Coronary artery (tissue), 2 donors: ENCODE measurements at places on chromosomes 13 and 19.

DNA sequence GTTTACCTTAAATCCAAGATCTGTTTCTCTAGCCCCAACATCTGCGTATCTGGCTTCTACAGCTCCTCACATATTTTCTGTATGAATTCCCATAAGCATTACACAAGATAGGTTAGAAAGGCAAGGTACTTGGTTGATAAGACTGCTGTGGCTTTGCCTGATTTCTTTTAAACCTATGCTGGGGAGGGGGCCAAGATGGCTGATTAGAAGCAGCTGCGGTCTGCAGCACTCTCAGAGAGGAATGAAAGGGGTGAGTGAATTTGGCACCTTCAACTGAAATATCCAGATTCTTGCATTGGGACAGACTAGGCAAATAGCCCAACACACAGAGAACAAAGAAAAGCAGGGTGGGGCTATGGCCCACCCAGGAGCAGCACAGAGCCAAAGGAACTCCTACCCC lies 12.2 kb upstream of the DLEU7 start:
- DNase-seq, result no peak

GRCh38 chr13:106032441-106032840 lies 503.0 kb downstream of the EFNB2 start:
- DNase-seq, result no peak

- DNase-seq, result no peak
Measured at GRCh38 chr13:79382545-79383275, 23.3 kb downstream of the RBM26 start.

GRCh38 chr13:87887459-87888123 lies 216.4 kb downstream of the SLITRK5 start:
- DNase-seq, result no peak

GRCh38 chr19:2251106-2252054 lies 2.3 kb downstream of the AMH start:
- no peak for DNase-seq

DNA sequence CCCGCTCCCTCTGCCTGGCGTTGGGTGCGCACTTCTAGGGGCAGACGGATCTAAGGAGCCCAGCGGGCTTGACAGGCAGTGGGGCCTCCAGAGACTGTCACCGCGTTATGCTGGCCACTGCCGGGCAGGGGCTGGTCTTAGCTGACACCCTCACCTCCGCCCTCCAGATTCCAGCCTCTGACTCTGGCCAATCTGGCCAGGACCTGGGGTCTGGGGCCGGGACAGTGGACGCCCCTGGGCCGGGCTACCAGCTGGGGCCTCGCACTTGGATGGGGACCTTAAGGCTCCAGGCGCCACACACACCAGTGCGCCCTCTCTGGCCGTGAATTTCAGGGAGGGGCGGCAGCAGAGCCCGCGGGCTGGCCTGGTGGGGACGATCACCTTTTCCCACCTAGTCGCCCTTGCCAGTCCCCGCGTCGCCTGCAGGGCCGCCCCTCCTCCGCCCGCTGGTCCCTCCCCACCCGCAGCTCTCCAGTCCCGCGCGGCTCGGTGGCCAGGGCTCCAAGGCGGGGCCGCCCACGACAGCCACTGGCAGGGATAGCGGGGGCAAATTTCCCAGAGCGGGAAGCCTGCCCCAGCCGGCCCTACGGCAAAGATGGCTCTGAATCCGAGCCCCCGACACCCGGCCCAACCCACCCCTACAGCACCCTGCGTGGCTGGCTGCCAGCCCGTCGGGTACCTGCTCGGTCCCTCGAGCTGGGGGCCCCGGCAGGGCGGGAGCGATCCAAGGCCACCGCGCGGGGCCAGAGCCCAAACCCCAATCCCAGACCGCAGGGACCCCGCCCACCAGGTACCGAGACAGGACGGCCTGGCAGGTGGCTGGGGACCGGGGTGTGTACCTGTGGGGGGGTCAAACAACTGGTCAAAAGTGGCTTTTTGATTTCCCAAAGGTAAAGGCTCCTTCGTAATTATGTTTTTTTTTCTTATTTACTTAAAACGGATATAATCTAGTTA lies 6.1 kb upstream of the ZNF98 start:
- no peak for DNase-seq

DNA sequence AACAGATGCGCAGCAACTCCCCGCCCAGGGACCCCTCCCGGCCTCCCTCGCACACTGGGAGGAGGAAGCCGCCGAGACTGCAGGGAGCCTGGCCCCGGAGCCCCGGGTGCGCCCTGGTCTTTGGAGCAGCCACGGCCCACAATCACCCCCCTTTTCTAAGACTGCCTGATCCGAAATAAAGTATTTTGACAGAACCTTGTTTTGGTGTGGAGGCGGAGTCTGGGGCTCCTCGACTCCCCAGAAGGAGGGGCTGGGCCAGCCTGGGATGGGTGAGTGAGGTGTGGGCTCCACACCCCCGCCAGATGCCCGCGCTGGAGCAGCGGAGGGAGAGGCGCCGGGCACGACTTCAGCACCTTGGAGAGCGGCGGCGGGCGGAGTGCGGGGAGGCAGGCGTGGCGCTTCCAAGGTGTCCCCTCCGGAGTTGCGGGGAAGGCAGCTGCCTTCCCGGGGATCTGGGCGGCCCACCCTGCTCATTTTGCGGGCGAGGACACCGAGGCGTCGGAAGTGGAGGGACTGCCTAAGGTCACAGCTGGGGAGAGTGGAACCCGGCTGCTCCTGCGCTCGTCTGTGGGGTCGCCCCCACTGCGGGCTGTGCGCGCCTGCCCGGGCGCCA lies 9.4 kb downstream of the SIRT6 start:
- no peak for DNase-seq

DNA sequence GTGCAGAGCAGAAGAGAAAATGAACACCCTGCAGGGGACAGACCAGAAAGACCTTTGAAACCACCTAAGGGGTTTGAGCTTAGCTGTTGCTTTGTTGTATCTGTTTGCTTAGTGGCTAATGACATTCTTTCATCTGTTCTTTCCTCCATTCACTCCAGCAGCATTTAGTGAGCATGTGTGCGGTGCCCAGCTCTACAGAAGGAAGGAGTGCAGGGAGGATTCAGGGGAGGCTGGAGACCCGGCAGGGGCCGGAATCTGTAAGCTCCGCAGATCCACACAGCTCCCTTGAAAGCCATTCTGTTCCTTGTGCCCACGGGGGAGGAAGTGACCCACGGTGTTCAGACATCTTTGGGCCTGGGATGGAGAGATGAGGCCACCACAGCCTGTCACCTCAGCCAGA lies 27.5 kb downstream of the UQCRFS1 start:
- DNase-seq, result no peak

- no peak for DNase-seq
Measured at GRCh38 chr19:50490991-50491472, 14.4 kb upstream of the GARIN5A start.

GRCh38 chr19:39941151-39941550 lies 6.7 kb upstream of the FCGBP start:
- no peak for DNase-seq

- no peak for DNase-seq
Measured at GRCh38 chr19:11479090-11479897, 1.6 kb downstream of the ELAVL3 start.

GRCh38 chr13:58587183-58587582 lies 955.6 kb downstream of the PCDH17 start:
- no peak for DNase-seq
